ENCODE measurements at places on chromosomes 6 and 20. TPM values are rescaled to one million over a fixed set of nuclear protein-coding genes. Genes with fewer than 3 reads are reported as not detected.

TGM2 gene
- total RNA-seq: not detected

SMPDL3A gene
- total RNA-seq: 0.31 TPM

PPP1R16B gene
- total RNA-seq: 38.1 TPM

ELOVL2 gene
- total RNA-seq: not detected

GNRH2 gene
- not detected for total RNA-seq

KCTD20 gene
- 30.5 TPM for total RNA-seq

RHAG gene
- total RNA-seq: not detected

SUPT3H gene
- 17.9 TPM for total RNA-seq

OVOL2 gene
- total RNA-seq: not detected

NOTCH4 gene
- 0.50 TPM for total RNA-seq

ASIP gene
- not detected for total RNA-seq

ABHD16B gene
- not detected for total RNA-seq

DCDC2 gene
- total RNA-seq: not detected

MAFB gene
- not detected for total RNA-seq

HDGFL1 gene
- total RNA-seq: not detected

SCP2D1 gene
- total RNA-seq: not detected

DNAH8 gene
- total RNA-seq: 0.07 TPM

PCK1 gene
- not detected for total RNA-seq

RGS19 gene
- 23.5 TPM for total RNA-seq

All from activated naive CD4-positive, alpha-beta T cell treated with anti-CD3 and anti-CD28 coated beads for 36 hours (primary cell).